ENCODE measurements at places on chromosomes 11 and 22.
A peak's percentile ranks its signal among the peaks of the same experiment; 100 is the strongest.

- DNase-seq = no peak
These were observed 61.0 kb upstream of the BIRC3 start for GRCh38 chr11:102256251-102256650.

DNA sequence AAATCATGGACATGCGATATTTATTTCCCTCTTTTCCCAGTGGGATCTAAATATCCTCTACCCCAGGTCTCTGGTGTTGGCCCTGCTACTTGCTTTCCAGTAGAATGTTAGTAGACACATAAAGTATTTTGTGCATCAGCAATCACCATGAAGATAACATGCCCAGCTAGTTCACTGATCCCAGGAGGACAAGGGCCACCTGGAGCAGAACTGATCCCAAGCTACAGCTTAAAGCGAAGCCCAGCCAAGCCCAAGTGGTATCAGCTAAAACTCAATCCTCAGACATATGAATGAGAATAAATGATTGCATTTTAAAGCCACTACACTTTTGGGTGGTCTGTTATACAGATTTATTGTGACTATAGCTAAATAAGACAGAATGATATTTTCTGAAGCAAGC, 516.2 kb downstream of the INSC start:
- DNase-seq = no peak

- DNase-seq = peak; percentile 77
These were observed 78.4 kb downstream of the XRRA1 start for GRCh38 chr11:74870485-74870884.

- peak; percentile 30 for DNase-seq
These were observed 44.4 kb upstream of the WNT11 start for GRCh38 chr11:76250520-76251225.

DNA sequence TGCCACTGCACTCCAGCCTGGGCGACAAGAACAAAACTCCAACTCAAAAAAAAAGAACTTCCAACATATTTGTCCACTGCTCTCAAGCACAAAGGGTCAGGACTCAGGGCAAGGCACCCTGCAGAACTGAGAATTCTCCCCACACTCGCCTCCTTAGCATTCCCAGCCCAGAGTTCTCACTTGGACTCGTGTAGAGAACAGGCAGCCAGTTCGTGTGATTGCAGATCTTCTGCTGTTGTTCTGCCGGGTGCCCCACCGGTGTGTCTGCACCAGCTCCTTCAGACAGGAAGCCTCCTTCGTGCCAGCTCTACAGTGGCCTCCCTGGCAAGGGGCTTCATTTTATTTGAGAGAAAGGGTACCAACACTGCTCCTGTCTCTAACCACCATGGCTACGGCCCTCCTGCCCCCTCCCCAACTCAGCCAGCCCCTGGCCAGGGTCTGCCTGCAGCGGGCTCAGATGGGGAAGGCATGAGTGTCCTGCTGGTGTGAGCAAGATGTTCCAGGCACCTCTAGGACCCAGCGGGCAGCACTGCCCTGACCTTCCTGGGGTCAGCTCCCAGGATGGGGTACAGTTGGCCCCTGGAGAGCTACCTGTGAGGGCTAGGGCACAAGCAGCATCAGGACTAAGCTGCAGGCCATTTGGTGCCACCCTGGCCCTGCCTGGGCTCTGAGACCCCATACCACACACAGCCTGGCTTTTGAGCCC, 19.5 kb upstream of the SCGB1A1 start:
- no peak for DNase-seq

DNA sequence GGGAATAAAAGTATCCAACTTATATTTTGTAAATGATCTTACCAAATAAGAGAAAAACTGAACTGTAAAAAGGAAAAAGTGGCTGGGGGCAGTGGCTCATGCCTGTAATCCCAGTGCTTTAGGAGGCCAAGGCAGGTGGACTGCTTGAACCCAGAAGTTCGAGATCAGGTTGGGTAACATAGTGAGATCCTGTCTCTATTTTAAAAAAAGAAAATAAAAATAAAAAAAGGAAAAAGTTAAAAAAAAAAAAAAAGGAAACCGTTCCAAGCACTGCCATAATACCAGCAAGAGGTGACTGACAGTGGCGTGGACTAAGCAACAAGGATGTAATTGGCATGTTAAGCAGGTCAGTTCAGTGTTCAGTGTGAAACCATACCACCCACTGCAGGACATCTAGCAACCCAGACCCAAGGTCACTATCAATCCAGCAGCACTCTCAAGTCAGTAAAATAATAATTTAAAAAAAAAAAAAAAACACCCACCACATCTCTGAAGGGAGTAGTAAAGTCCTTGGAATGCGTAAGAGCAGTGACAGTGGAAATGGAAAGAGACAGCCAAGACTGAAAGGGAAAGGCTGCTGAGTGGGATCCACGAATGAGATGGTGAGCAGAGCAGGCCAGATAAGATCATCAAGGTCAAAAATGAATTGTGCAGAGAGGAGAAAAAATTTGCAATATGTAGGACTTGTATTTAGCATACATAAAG, 43.6 kb downstream of the MAPK1 start:
- no peak for DNase-seq

All from mesendoderm (in vitro differentiated cells).